T-helper 17 cell (primary cell): ENCODE measurements at places on chromosomes 12 and 14. TPM values are rescaled to one million over a fixed set of nuclear protein-coding genes. Genes with fewer than 3 reads are reported as not detected.

GRCh38 chr14:72311516-72311915 lies 379.3 kb downstream of the RGS6 start:
- DNase-seq: no peak

DNA sequence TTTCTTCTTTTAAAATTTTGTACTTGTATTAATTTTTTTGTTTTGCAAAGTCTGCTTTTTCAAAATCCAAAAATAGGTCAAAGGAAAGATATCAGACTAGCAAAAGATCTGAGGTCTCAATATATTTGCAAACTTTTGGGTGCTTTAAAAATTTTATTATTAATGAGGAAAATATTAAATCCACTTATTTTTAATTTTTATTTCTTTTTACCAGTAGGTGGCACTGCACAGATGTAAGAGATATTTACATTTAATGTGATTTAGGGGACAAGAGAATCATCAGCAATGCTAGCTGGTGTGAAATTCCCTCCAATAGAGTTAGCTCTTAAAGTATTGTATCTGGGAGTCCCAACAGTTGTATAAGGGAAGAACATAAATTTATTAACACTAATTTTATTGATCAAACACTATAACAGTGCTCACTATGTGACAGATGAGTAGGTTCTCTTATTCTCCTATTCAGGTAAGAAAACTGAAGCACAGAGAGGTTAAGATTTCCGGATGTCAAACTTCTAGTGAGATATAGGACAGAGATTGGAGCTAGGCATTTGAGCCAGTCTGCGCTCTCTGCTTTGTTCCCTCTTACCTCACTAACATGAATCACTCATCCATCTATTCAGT lies 30.5 kb downstream of the ALX1 start:
- DNase-seq: no peak

The CCDC63 gene
- total RNA-seq: not detected

The TMEM52B gene
- not detected for total RNA-seq

The OR4K1 gene
- total RNA-seq: not detected

The NKX2-1 gene
- total RNA-seq: not detected

DNA sequence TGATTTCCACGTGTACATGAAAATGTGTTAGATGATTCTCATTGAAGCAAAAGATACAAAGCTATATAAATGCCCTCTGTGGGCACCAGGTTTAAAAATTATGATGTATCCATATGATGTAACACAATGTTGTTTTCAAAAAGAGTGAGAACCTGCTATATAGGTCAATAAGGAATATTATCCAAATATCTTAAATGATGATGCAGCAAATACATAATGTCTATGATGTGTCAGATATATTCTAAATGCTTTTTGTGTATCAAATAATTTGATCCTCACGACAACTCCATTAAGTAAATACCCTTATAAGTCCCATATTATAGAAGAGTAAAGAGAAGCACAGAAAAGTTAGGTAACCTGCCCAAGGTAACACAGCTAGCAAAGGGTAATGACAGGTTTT lies 393.0 kb upstream of the DCN start:
- no peak for DNase-seq

The AQP6 gene
- total RNA-seq: not detected

DNA sequence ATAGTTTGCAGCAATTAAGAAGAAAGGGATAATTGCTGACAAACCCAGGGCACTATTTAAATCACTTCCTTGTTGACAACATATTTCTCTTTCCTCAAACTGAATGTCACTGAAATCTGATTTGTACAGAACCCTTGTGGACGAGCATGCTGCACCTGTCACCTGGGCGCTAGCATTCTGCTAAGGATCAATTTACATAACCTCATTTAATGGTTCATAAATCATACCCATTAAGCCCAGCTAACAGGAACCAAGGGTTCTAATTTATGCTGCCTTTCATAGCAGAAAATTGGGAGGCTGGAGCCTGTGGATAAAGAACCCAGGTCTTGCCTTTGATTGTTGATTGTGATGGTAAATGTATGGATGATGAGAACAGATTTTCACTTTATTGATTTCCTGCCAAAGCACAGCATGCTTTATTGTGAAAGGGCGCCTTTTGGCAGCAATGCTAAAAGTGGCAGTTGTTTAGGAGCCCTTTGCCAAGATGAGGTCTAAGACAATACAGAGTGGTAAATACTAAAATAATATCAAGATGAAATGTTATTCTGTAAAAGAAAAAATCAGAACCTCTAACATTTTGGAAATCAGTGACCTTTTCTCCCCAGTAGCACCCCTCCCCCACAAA lies 95.4 kb downstream of the NKX2-1 start:
- DNase-seq: no peak
